ENCODE measurements at places on chromosomes 2 and 18.

GRCh38 chr2:151632993-151633565 lies 101.2 kb downstream of the NEB start:
- H3K36me3 ChIP-seq: no peaks in the 10 kb centered on the region
- H3K4me1 ChIP-seq: peaks cover 22% of the 10 kb centered on the region
- no peak for DNase-seq
- no peak overlapping the region for H3K4me3 ChIP-seq
- no peak overlapping the region for H3K27ac ChIP-seq
- no peaks in the 10 kb centered on the region for H3K27me3 ChIP-seq

GRCh38 chr2:43358410-43359201 lies 132.2 kb upstream of the ZFP36L2 start:
- H3K4me1 ChIP-seq: no peaks in the 10 kb centered on the region
- no peak overlapping the region for H3K27ac ChIP-seq
- H3K4me3 ChIP-seq: no peak overlapping the region
- no peaks in the 10 kb centered on the region for H3K27me3 ChIP-seq
- no peak for DNase-seq

GRCh38 chr2:97991081-97991856 lies 4.5 kb downstream of the TMEM131 start:
- H3K36me3 ChIP-seq: no peaks in the 10 kb centered on the region
- peaks cover 24% of the 10 kb centered on the region for H3K4me1 ChIP-seq
- H3K27me3 ChIP-seq: no peaks in the 10 kb centered on the region

DNA sequence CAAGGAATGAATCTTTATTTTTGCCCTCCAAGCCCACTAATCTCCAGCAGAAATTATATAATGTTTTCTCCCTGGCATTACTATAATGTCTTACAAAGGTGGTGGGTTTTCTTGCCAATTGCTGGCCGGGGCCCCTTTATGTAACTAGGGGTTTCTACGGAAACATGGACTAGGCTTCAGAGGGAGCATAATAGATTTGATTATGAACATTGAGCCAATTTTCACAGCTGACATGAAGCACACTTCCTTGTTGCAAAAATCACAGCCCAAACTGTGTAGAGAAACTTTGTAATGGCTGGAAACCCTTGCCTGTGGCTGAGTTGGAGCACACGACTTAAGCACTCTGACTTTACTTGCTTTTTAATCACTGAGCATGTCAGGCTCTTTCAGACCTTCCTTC lies 3.8 kb upstream of the CYRIA start:
- H3K27me3 ChIP-seq: no peaks in the 10 kb centered on the region
- H3K27ac ChIP-seq: no peak overlapping the region
- no peak for DNase-seq
- H3K4me1 ChIP-seq: no peaks in the 10 kb centered on the region
- no peaks in the 10 kb centered on the region for H3K36me3 ChIP-seq
- no peak overlapping the region for H3K4me3 ChIP-seq

- no peak overlapping the region for H3K4me3 ChIP-seq
- H3K27ac ChIP-seq: no peak overlapping the region
- no peaks in the 10 kb centered on the region for H3K4me1 ChIP-seq
- H3K36me3 ChIP-seq: no peaks in the 10 kb centered on the region
- H3K27me3 ChIP-seq: no peaks in the 10 kb centered on the region
- DNase-seq: no peak
Observed at GRCh38 chr2:157698430-157698829, 69.8 kb upstream of the ACVR1C start.

- no peak overlapping the region for H3K27ac ChIP-seq
- DNase-seq: no peak
- no peaks in the 10 kb centered on the region for H3K36me3 ChIP-seq
- no peaks in the 10 kb centered on the region for H3K4me1 ChIP-seq
- no peaks in the 10 kb centered on the region for H3K27me3 ChIP-seq
Observed at GRCh38 chr2:37698931-37699481, 27.6 kb upstream of the CDC42EP3 start.

GRCh38 chr2:44291281-44292248 lies 16.3 kb downstream of the SLC3A1 start:
- H3K27ac ChIP-seq: no peak overlapping the region
- DNase-seq: no peak
- no peaks in the 10 kb centered on the region for H3K36me3 ChIP-seq
- no peak overlapping the region for H3K4me3 ChIP-seq
- H3K27me3 ChIP-seq: no peaks in the 10 kb centered on the region

- H3K36me3 ChIP-seq: no peaks in the 10 kb centered on the region
- no peak overlapping the region for H3K4me3 ChIP-seq
- DNase-seq: no peak
- no peaks in the 10 kb centered on the region for H3K4me1 ChIP-seq
- no peak overlapping the region for H3K27ac ChIP-seq
Observed at GRCh38 chr2:133768256-133768655, 200.0 kb upstream of the NCKAP5 start.

- DNase-seq: no peak
- H3K36me3 ChIP-seq: no peaks in the 10 kb centered on the region
- no peaks in the 10 kb centered on the region for H3K27me3 ChIP-seq
- H3K4me3 ChIP-seq: no peak overlapping the region
Observed at GRCh38 chr2:143729296-143729814, 600.1 kb downstream of the ARHGAP15 start.

- no peak for DNase-seq
- H3K36me3 ChIP-seq: no peaks in the 10 kb centered on the region
- no peaks in the 10 kb centered on the region for H3K27me3 ChIP-seq
Observed at GRCh38 chr2:191404568-191404991, 159.4 kb downstream of the MYO1B start.

DNA sequence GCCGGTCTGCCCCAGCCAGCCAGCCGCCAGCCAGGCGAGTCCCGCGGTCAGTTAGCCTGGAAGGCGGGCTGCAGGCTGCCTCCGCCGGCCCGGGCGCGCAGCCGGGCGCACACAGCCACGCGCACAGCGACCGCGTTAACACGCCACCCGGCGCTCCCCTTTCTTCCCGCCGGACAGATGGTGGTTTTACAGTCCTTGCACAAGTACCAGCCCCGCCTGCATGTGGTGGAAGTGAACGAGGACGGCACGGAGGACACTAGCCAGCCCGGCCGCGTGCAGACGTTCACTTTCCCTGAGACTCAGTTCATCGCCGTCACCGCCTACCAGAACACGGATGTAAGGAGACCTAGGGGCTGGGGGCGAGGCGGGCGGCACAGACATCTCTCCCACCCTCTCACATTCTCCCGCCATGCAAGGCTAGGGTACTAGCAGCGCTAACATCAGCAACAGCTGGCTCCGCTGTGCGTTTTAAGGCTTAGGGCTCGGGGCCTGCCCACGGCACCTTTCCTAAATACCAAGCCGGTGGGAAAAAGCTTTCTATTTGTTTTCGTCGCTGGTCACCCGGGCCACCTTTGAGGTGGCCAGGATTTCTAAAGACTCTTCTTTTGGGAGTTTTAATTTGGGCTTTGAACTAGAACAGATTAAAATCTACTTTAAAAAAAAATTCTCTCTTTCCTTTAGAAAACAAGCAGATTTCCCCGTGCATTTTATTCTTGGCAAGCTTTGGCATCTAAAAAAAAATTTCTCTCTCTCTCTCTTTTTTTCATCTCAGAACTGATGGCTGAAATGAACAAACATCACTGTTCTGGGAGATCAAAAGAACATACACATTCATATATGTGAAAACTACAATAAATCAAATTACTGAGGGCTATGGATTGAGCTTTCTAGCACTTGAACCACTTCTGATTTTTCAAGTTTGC lies 2.9 kb downstream of the TBR1 start:
- H3K27ac ChIP-seq: no peak overlapping the region
- peaks cover 29% of the 10 kb centered on the region for H3K4me1 ChIP-seq
- no peaks in the 10 kb centered on the region for H3K36me3 ChIP-seq
- no peak overlapping the region for H3K4me3 ChIP-seq
- no peak for DNase-seq

DNA sequence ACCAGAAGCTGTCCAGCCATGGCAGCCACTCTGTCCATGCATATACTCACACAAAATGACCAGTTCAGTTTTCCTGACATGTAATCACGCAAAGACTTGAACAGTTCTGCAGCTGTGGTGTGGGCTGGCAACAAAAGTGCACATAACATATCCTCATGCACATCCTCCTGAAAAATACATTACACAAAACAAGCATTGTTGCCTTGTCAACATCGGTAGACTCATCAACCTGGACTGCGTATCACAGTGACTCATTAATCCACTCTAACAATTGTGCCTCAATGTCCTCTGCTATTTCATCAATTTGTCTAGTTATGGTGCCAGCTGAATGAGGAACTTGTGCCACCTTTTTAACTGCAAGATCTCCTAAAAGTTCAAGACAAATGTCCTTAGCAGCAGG lies 19.5 kb downstream of the RBKS start:
- no peak overlapping the region for H3K4me3 ChIP-seq
- H3K36me3 ChIP-seq: no peaks in the 10 kb centered on the region
- no peaks in the 10 kb centered on the region for H3K4me1 ChIP-seq
- DNase-seq: no peak
- H3K27me3 ChIP-seq: no peaks in the 10 kb centered on the region
- H3K27ac ChIP-seq: no peak overlapping the region

DNA sequence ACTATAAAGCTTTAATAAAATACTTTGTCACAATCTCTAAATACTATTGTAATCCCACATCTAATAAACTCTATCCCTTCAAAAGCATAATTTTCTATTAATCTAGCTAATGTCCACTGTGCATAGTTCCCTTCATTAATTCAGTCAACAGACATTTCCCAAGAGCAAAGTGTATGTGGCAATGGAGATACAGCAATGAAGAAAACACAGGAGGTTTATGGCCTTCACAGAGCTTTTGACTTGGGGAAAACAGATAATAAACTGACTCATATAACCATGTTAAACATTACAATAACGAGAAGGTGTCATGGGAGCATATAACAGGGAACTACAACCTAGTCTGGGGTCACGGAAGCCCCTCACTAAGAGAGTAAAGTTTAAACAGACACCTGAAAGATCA lies 86.3 kb downstream of the SPIRE1 start:
- H3K27me3 ChIP-seq: no peaks in the 10 kb centered on the region
- H3K4me1 ChIP-seq: no peaks in the 10 kb centered on the region
- H3K4me3 ChIP-seq: no peak overlapping the region
- no peaks in the 10 kb centered on the region for H3K36me3 ChIP-seq
- H3K27ac ChIP-seq: no peak overlapping the region

- no peak overlapping the region for H3K27ac ChIP-seq
- H3K27me3 ChIP-seq: no peaks in the 10 kb centered on the region
- H3K4me1 ChIP-seq: no peaks in the 10 kb centered on the region
- no peaks in the 10 kb centered on the region for H3K36me3 ChIP-seq
Observed at GRCh38 chr2:178943745-178944144, 106.2 kb downstream of the CCDC141 start.
